MG63 (cell line): ENCODE measurements at places on chromosomes 4 and X. TPM values are rescaled to one million over a fixed set of nuclear protein-coding genes. Genes with fewer than 3 reads are reported as not detected.

GRCh38 chr4:24980740-24981139, 50.0 kb downstream of the LGI2 start:
- DNase-seq: no peak

DNA sequence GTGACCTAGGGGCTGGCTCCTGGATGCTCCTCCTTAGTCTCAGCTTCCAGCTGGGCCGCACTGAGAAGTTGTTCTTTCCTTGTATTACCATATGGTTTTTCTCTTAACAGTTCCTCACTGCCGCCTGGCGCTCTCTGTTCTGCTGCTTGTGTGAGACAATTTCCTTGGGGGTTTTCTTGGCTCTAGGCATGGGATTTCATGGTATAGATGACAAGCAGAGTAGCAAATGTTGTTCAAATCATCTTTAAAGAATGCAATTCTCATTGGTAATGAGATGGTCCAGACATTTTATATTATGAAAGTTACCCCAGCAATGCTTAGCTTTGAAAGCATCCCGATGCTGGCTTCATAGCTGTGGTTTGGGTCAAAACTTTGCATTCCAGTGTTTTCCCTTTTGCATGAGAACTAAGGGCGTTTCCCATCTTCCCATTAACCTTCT, 37.6 kb downstream of the SEPTIN11 start:
- peak; percentile 70 for DNase-seq

DNA sequence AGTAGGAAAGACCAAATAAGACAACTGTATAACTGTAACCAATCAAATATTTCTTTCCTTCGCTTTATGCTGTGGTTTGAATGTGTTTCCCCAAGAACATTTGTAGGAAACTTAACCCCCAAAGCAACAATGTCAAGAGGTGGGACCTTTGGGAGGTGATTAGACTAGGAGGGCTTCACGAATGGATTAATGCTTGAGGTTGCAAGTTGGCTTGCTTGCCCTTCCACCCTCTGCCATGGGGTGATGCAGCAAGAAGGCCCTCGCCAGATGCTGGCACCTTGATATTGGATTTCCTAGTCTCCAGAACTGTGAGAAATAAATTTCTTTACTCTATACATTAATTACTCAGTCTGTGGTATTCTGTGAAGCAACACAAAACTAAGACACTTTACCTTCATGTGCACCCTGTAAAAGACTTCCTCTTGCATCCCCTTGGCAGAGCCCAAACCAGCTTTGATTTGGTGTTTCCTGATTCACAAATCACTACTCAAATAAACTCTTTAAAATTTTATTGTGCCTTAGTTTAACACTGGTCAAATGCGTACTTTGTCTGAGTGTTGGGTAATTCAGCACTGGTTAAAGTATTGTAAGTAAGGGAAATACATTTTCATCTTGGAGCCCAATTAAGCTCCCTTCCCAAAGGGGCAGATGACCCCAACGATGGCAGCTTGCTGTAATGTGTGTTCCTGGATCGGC, 59.9 kb downstream of the COQ2 start:
- DNase-seq: no peak

DNA sequence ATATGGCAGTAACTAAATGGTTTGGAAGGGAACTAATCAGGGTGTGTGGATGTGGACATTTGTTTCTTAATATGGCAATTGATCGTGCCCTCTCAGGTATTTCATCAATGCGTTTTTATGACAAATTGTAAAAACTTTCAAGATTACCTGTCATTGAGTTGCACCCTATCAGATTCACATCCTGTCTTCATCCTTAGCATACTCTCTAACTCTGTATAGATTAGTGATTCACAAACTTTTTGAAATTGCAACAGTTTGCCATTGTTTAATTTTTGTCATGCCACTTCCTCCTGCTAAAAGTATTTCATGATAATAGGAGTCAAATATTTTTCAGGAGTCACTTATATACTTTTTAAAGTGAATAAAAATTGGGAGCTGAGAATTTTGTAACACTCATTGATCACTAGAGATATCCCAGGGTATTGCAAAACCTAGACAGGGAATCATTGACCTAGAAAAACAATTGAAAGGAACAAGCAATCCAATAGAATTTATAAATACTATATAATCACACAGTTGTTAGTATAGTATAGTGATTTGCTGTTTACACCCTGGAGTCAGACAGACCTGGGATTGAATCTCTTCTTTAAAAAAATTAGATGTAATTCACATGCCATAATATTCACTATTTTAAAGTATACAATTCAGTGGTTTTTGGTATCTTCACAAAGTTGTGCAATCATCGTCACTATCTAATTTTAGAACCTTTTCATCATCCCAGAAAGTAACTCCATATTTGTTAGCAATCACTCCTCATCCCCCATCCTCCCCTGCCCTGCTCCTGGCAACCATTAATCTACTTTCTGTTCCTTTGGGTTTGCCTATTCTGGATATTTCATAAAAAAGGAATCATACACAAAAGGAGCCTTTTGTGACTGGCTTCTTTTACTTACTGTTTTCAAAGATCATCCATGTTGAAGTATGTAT, 8.9 kb downstream of the MID2 start:
- no peak for DNase-seq

DNA sequence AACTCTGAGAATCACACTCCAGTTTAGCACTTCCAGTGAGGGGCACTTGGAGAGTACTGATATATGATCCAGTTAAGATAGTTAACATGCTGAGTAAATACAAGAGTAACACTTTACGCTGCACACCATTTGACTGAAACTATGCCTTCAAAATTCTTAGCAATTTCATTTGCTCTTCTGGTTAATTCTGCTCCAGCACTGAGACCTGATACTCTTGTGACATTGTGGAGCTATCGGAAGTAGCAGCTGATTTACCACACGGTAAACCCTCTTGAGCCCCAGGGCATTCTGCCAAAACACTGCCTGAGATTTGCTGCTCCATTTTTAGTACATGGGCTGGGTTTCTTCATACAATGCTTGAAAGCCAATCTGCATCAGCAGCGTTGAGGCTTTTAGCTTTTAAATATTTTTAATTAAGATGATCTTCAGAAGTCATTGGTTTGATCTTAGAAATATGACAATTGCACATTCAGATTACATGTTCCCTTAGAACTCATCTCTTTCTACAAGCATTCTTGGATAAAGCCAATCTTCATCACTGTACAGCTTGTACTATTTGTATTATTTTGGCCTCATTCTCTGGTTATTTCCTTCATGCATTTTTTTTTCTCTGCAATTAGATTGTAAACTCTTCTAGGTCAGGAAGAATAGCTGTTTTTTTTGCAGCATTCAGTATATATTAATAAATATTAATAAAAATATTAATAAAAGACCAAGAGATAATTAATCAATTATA, 67.8 kb upstream of the ETNPPL start:
- no peak for DNase-seq

DNA sequence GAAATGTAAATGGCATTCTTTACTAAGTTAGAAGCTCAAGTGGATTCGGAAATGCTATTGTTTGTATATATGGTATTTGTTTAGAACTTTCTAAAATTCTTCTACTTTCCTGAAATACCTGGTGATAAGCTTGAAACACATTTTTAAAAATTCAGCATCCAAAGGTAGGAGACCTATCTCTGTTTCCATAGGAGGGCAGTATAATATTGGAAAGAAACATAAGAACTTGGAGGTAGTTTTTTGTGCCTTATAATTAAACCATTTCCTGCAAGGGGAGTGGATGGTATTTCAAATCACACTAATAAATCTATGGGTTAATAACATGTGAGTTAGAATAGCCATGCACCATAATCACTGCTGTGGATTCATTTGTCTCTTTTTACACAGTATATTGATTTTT, 217.4 kb upstream of the AADAT start:
- DNase-seq: no peak

GRCh38 chr4:169142906-169143305, 127.8 kb downstream of the SH3RF1 start:
- no peak for DNase-seq

DNA sequence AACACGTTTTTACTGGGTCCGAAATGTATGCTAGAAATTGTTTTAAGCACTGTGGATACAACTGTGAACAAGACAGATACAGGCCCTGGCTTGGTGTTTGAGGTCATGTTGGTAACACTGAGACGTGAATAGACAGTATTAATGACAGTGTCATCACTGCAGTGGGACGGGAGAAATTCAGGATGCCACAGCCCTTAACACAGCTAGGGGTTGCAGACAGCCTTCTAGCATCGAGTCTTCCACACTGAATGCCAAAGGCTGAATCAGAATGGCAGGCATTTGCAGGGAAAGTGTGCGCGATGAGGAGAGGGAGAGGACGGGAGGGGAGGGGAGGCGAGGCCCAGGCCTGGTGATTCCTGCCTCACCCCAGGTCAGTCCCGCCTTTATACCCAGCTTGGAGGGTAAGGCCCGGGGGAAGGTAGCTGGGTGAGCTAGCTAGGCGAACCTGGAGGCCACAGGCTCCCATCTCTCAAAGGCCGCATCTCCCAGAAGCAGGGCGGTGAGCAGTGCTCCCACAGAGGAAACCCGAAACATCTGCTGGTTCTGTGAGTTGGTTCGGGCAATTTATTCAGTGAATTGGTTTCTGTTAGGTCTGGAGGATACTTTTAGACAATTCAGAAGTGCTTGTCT, 44.1 kb upstream of the CLDN24 start:
- no peak for DNase-seq

DNA sequence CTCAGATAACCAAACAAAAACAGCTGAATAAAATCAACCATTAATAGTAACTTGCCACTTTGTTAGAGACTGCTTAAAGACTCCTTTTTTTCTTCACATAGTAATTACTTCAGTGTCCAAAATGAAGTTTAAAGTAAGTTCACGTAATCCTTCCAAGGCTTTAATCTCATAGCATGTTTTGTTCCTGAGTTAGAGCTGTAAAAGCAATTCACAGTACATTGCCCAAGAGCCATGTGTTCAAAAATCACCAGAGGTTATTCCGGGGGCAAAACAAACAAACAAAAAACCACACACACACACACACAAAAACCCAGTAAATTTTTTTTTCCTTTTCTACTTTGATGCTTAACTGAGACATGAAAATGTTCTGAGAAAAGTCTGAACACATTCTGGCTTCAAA, 6.1 kb downstream of the GPR82 start:
- DNase-seq: no peak

- no peak for DNase-seq
Measured at GRCh38 chr4:16377887-16378286, 151.6 kb upstream of the TAPT1 start.

GRCh38 chr4:54679813-54680212, 22.1 kb downstream of the KIT start:
- DNase-seq: no peak

DNA sequence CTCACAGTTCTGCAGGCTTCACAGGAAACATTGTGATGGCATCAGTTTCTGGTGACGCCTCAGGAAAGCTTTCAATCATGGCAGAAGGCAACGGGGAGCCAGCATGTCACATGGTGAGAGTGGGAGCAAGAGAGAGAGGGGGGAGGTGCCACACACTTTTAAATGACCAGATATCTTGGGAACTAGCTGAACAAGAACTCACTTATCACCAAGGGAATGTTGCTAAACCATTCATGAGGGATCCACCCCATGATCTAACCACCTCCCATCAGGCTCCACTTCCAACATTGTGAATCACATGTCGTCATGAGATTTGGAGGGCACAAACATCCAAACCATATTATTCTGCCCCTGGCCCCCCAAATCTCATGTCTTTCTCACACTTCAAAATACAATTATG, 43.3 kb upstream of the GPR173 start:
- DNase-seq: no peak

The RRH gene
- not detected in 2 replicates for total RNA-seq

The SLC4A4 gene
- 1.1 and 6.7 TPM in 2 replicates for total RNA-seq

The RHOXF2 gene
- total RNA-seq: not detected in 2 replicates

The TEX11 gene
- not detected in 2 replicates for total RNA-seq
